ENCODE measurements at places on chromosomes 2 and 18.

GRCh38 chr2:190149200-190149599 lies 86.7 kb upstream of the MSTN start:
- DNase-seq, result no peak

GRCh38 chr2:128424406-128425171 lies 105.9 kb upstream of the HS6ST1 start:
- DNase-seq, result no peak

DNA sequence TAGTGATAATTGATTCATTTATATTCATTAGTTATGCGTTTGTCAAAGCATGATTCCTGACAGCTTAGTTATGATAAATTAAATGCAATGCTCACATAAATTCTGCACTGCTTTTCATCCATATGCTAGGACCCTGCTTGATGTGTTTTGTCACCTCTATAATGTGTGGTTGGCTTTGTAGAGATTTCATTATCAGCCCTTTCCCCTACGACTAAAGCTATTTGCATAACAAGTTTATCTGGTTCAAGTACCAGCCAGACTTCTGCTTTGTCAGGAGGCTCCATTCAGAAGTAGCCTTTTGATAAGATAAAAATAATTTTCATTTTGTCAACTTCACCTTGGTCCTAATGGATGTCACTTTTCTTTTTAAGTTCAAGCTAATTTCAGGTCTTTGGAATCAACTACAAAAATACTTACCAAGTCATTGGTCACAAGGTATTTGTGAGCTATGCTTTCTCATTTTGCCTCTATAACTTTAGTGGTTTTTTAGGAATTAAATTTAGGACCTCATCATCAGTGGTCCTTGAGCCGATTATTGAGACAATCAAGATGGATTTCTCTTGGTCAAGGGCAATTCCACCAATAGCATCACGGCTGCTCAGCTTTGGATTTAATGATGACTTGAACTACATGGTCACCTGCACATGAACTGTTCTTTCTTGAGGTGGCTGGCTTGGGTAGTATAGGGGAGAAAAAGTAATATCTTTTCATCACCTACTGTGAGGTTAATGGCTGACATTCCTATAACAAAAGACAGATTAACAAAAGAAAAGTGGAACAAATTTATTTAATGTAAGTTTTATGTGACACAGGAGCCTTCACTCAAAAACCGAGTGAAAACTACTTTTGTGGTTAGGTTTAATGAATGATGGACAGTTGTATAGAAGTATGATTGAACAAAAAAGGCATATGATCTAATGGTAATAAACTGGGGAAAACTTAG lies 162.1 kb downstream of the MYO3B start:
- DNase-seq, result no peak

- DNase-seq, result no peak
Observed at GRCh38 chr2:230891509-230891908, 26.8 kb downstream of the ITM2C start.

GRCh38 chr2:231364061-231364460 lies 31.4 kb upstream of the B3GNT7 start:
- no peak for DNase-seq

- DNase-seq, result no peak
Observed at GRCh38 chr18:76005632-76006208, 489.3 kb downstream of the ZNF516 start.

GRCh38 chr18:46892842-46893241 lies 24.5 kb downstream of the PIAS2 start:
- DNase-seq, result no peak

DNA sequence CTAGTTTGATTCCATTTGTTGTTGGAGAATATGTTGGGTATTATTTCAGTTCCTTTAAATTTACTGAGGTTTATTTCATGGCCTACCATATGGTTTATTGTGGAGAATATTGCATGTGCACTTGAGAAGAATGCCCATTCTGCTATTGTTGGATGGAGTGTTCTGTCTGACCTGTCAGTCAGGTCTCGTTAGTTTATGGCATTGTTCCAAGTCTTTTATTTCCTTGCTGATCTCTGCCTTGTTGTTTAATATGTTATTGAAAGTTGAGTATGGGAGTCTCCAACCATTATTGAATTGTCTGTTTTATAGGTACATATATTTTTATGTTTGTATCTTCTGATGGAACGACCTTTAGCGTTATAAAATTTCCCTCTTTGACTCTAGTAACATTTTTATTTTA lies 86.3 kb downstream of the PTPN4 start:
- DNase-seq, result no peak

GRCh38 chr2:191521608-191522208 lies 156.2 kb upstream of the NABP1 start:
- peak; percentile 31 for DNase-seq

GRCh38 chr2:8119782-8120505 lies 561.9 kb upstream of the ID2 start:
- DNase-seq, result no peak

DNA sequence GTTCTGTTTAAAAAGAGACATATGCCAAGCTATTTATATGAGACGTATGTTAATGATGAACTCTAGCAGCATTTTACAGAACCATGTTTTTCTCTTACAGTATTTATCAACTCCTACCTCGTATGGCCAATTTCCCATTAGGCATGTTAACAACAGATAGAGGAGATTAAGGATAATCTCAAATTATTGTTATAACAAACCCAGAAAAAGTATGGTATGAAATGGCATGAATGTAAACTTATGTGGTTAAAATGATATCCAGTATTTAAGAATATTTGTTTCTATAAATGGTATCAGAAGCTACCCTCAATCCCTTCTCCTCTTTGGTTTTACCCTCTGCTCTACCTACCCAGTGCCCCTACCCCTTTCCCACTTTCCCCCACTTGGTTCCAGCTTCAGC lies 132.0 kb downstream of the IKZF2 start:
- no peak for DNase-seq

All from HEK293T (cell line).